ENCODE measurements at places on chromosomes 12 and 14.
A peak's percentile ranks its signal among the peaks of the same experiment; 100 is the strongest.

DNA sequence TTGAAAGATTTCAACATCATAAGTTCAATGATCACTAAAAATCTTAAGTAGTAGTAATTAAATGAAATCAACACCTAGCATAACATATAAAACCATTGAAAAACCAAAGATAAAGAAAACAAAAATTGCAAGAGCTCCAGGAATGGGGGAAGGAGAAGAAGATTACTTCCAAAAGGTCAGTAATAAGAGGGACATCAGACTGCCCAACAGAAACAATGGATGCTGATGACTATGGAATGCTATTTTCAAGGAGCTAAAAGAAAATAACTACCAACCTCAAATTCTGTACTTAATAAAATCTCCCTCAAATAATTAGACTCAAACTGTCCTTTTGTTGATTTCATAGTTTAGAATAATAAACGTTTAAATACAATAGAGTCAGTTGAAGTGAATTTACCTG lies 314.5 kb upstream of the LMO3 start:
- peak; percentile 12 for DNase-seq

GRCh38 chr12:53617700-53618099 lies 8.5 kb downstream of the ATF7 start:
- DNase-seq, result no peak

DNA sequence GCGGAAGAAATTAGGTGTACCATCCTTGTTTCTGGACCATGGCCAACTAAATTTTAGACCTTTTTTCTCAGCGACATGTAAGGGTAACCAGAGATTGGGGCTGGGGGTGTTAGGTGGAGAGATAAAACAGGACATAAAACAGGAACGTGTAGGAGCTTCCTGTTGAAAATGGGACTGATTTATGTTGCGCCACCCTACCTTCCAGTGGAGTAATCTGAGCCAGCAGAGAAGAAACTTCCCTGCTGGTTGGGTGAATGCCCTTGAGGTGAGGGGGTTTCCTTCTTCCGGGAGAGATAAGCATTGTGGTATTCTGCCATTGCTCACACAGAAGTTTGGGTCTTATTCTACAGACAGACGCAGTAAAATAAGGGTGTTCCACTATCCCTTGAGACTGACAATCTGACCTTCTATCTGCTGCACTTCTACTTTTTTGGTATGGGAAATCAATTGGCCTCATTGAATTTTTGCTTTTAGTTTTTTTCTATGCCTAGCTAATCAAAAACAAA lies 417.6 kb downstream of the PCNX1 start:
- no peak for DNase-seq

DNA sequence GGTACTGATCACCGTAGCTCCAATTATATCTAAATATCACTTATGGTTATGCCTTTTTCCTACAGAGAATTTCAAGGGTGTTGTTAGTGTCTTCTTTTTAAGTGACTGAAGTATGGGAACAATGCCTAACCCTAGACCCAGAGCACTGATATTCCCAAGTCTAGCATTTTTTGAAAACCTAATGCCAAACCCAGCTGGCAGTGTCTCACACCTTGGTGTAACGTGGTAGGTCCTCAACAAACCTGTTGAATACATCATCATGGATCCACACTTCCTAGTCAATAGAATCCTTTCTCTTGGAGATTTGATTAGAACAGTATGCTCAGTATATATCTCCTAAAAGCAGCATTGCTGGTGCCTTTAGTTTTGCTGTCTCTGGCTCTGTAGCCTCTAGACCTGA lies 37.7 kb upstream of the RMST start:
- no peak for DNase-seq

- DNase-seq, result no peak
These were observed 69.8 kb upstream of the RIN3 start for GRCh38 chr14:92443741-92444140.

GRCh38 chr14:105074601-105075053 lies 9.4 kb upstream of the GPR132 start:
- DNase-seq, result no peak

DNA sequence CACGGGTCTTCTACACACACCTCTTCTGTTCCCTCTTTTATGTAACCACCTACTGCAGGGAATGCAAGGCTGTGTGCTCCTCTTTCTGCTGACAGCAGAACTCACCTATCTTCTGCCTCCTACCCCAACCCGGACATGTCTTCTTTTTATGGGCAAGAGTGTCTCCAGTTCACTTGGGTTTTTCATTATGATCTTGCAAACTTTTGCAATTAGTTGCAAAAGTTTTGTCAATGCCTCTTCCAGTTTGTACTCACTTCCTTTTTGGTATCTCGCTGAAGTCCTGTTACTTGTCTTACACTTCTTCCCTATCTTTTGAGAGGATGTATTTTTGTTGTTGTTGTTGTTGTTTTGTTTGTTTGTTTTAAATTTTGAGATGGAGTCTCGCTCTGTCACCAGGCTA lies 50.6 kb downstream of the DRAM1 start:
- DNase-seq, result no peak

DNA sequence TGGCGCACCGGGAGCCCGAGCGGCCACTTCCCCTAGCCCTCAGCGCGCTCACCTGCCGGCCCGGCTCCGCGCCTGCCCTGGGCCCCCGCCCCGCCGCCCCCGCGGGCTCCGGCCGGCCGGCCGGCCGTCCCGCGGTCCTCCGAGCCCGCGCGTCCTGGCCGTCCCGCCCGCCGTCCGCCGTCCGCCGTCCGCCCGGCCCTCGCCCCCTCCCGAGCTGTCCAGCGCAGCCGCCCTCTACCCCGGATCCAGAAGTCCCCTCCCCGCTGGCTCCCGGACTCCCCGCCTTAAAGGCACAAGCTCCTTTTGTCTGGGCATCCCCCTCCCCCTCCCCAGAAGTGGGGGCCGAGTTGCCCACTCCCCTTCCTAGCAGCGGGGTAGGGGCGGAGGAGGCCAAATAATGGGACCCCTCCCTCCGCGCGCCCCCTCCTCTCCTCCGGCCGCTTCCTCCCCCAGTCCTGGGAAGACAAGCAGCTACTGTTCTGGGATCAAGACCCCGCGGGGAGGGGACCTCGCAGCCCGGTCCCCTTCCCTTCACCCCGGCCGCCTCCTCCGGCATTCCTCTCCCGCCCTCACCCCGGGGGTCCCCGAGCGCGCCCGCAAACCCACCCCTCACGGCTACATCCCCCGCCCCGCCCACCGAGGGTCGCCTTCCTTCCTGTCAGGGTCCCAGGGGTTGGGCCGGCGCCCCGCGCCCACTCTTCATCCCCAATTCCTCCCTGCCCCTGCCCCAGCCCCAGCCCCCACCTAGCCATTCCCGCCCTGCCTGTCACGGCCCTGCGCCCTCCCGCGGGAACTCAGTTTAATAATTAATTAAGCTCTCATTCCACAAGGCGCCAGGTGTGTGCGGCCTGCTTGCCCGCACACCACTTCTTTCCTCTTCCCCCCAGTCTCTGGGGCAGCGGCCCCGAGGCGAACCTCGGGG lies at the start of gene ADCY6:
Gene ADCY6 (minus strand): TSS at position 236 of the 922 bp plus-strand sequence. CDS start 5,655 bp downstream, outside the sequence.
- peak; percentile 85 for DNase-seq

DNA sequence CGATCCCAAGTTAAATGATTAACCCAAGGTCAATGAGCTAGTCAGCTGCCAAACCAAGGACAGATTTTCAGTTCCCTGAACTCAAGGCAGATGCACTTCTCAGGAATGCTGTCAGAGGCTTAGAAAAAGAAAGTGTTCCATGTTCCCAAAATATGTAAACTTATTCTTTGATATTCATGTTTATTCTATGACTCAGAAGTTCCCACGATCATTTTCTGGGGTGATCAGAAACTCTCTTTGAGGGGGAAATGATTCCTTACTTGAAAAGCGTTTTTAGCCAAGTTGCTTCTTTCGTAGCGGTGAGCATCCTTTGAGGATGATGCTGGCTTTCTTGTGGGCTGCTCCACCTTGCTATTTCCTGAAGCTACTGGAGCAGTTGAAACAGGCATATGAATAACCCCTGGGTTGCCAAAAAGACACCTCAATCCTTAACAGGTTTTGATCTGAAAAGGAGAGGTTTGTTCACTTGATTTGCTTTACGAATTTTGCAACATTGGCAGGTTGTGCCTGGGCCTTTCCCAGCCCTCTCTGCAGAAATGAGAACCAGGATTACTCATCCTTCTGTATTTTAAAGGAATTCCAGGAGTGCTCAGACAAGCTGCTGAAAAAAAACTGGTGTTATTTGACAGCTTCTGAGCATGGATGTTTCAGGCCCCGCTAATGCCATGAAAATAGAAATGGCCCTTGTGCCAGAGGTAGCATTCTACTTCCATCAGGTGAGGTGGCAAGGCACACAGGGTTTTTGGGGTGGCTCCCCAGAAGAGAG lies 121.4 kb upstream of the HIF1A start:
- peak; percentile 44 for DNase-seq

GRCh38 chr12:85385406-85385805 lies 105.4 kb downstream of the ALX1 start:
- DNase-seq, result no peak

- DNase-seq, result no peak
These were observed 1.0 kb downstream of the TMEM30B start for GRCh38 chr14:61280092-61280525.

GRCh38 chr12:105641749-105642148 lies 311.3 kb downstream of the C12orf75 start:
- DNase-seq, result no peak

GRCh38 chr12:2925322-2925995 lies 33.7 kb upstream of the TEAD4 start:
- DNase-seq, result no peak

DNA sequence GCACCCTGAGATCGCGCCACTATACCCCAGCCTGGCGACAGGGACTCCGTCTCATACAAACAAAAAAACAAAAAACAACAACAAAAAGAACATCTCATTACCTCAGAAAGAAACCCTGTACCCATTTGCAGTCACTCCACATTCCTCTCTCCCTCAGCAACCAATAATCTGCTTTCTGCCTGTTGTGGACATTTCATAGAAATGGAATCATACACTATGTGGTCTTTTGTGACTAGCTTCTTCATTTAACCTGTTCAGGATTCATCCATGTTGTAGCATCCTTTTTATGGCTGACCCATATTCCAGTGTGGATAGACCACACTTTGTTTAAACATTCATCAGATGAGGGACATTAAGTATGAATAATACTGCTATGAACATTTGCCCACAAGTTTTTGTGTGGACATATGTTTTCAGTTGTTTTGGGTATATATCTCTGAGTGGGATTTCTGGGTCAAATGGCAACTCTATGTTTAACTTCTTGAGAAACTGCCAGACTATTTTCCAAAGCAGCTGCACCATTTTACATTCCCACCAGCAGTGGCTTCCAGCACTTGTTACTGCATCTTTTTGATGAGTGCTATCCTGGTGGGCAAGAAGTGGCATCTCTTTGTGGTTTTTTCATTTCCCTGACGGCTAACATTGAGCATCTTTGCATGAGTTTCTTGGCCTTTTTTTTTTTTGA lies 5.9 kb upstream of the RCOR1 start:
- DNase-seq, result no peak

DNA sequence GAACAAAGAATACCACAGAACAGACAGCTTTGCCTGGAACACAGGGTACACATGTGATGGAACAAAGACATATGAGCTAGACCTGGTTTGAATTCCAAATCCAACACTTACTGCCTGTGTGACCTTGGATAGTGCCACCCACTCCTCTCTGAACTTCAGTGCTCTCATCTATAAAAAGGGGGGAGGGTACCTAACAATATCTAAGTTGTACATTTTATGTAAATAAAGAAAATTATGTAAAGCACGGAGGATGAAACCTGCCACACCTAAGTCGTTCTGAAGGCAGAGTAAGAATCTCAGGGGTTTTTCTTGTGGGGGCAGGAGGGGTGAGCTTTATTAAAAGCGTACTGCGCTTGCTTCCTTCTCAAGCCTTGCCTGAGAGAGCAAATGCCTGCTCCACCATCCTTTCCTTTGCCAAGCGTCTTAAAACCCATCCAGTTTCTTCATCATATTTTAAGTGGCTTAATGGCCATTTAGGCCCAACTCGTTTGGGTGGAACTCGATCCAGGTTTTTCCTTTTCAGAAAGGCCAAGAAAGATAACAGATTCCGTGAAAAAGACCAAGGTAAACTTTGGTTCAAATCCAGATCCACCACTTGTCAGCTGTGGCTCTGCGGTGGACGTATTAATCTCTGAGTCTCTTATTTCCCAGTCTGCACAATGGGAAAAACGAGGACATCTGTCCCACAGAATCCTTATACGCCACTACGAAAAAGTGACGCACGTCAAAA lies 946 bp downstream of the DDX24 start:
- peak; percentile 42 for DNase-seq

- DNase-seq, result no peak
These were observed 78.7 kb downstream of the C12orf56 start for GRCh38 chr12:64311877-64312276.

DNA sequence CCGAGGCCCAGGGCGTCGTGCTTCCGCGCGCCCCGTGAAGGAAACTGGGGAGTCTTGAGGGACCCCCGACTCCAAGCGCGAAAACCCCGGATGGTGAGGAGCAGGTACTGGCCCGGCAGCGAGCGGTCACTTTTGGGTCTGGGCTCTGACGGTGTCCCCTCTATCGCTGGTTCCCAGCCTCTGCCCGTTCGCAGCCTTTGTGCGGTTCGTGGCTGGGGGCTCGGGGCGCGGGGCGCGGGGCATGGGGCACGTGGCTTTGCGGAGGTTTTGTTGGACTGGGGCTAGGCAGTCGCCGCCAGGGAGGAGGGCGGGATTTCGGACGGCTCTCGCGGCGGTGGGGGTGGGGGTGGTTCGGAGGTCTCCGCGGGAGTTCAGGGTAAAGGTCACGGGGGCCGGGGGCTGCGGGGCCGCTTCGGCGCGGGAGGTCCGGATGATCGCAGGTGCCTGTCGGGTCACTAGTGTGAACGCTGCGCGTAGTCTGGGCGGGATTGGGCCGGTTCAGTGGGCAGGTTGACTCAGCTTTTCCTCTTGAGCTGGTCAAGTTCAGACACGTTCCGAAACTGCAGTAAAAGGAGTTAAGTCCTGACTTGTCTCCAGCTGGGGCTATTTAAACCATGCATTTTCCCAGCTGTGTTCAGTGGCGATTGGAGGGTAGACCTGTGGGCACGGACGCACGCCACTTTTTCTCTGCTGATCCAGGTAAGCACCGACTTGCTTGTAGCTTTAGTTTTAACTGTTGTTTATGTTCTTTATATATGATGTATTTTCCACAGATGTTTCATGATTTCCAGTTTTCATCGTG lies 612 bp downstream of the MDM2 start:
- DNase-seq, result peak; percentile 99

GRCh38 chr14:90820958-90821357 lies 4.7 kb upstream of the TTC7B start:
- DNase-seq, result peak; percentile 66

- DNase-seq, result no peak
These were observed 644 bp upstream of the OS9 start for GRCh38 chr12:57693317-57693658.

GRCh38 chr14:84080944-84081343 lies 1449.0 kb upstream of the FLRT2 start:
- no peak for DNase-seq

All from ACHN (cell line).